GM12892 (cell line): ENCODE measurements at places on chromosomes 2 and 18.

DNA sequence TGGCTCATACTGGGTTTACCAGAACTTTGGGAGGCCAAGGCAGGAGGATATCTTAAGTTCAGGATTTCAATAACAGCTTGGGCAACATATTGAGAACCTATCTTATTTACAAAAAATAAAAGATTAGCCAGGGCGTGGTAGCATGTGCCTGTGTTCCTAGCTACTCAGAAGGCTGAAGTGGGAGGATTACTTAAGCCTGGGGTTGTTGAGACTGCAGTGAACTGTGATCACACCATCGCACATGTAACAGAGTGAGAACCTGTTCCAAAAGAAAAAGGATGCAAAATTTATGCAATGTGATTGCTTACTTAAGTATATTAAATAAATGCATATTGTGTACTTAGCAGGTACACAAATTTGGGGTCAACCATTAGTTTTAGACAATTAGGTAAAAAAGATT is 768.9 kb upstream of the CDH7 start:
- DNase-seq: no peak

- DNase-seq: no peak
Measured at GRCh38 chr2:150885236-150885635, 376.4 kb downstream of the RBM43 start.

DNA sequence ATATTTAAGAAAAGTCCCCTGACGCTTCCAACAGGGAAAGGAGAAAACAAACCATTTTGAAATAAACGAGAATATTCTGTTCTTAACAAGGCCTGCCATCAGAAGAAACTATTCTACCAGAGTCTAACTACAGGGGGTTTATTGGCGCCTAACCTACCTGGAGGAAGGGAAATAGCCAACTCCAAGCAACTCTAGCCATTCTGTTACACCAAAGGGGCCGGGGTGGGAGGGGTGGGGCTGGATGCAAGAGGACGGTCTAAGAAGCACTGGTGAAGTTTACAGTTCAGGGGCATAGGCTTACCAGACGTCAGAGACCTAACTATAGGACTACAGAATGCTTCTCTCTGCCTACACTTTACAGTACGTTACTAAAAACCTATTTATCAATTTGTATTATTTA is 60.5 kb upstream of the GALNT5 start:
- no peak for DNase-seq

DNA sequence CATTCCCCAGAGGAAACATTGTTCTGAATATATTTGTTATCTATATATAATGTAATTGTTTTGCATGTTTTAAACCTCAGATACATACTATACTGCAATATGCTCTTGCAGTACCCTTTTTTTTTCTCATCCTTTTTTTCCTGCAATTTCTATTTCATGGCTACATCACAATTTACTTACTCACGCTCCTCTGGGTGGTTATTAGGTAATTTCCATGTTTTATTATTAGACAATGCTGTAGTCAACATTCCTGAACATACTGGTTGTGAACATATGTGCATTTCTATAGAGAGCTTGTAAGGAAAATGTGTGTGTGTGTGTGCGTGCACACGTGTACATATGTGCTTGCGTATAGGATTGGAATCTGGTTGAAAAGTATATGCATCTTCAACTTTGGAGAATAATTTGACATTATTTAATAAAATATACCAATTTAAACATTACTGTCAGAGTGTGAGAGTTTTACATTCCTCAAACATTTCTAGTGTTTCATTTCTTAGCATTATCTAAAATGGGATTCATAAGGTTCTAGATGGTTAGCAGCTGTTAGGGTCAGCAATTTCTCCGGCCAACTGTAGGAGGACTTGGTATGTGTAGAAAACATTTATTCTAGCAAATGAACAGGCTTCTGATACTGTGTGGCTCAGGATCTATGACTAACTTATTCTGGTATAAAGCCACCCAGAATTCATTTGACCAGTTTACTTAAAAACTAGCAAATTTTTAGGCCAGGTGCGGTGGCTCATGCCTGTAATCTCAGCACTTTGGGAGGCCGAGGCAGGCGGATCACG is 22.4 kb downstream of the NCOA1 start:
- DNase-seq: no peak

GRCh38 chr2:18630541-18630940 is 41.2 kb upstream of the NT5C1B start:
- DNase-seq: no peak

DNA sequence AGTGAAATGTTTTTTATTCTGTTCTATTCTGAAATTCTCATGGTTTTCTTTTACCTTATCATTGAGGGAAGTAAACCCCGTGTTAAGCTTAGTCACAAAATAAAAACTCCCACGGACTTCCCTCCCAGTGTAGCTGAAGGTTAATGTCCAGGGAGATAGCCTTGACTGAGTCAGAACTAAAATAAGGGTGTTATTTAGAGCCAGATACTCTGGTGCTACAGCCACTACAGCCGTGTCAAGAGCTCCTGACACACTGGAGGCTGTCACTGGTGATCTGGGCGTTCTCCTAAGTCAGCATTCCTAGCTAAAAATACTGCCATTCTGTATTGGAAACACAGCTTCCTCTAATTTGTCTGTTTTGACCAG is 82.0 kb upstream of the RANBP2 start:
- DNase-seq: no peak

DNA sequence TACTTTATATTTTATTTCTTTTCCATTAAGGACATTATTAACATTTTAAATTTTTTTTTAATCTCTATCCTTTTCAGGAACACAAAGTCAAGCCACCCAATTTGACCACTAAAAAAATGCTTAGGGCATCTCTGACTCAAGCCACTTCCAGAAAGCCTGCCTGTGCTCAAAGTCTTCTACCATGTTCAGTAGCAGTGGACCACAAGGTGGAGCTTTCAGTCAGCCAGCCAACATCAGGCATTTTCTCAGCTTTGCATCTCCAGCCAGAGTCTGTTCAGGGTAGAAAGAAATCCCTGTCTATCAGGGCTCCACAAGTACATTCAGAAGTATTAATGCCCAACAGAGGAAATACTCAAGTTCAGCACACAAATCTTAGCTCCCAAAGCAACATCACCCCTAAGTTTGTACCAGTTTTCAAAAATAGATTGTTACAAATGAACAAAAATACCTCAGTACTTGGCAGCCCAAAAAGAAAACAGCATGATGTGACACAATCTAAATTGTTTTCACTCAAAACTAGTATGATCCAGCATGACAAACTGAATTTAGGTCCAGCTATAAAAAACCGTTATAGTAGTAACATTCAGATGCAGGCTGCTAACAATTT is 37.6 kb downstream of the C18orf63 start:
- no peak for DNase-seq

DNA sequence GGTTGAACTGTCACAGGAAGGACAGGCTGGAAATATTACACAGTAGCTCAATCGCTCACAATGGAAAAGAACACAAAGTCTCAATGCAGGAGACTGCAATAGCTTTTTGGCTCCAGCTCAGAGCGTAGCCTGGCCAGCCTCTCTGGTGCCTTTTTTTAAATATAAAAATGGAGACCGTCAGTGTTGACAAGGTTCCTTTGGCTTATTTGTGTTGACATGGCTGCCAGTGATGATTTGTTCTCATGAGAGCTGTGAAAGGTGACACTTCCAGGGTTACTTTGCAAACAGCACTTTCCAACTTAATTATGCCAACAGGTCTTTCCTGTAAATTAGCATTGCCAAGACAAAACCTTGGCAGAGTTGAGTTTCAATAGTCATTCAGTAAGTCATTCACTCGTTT is 70.8 kb downstream of the KCNE4 start:
- DNase-seq: no peak

GRCh38 chr2:72982219-72982618 is 64.9 kb downstream of the EMX1 start:
- no peak for DNase-seq

DNA sequence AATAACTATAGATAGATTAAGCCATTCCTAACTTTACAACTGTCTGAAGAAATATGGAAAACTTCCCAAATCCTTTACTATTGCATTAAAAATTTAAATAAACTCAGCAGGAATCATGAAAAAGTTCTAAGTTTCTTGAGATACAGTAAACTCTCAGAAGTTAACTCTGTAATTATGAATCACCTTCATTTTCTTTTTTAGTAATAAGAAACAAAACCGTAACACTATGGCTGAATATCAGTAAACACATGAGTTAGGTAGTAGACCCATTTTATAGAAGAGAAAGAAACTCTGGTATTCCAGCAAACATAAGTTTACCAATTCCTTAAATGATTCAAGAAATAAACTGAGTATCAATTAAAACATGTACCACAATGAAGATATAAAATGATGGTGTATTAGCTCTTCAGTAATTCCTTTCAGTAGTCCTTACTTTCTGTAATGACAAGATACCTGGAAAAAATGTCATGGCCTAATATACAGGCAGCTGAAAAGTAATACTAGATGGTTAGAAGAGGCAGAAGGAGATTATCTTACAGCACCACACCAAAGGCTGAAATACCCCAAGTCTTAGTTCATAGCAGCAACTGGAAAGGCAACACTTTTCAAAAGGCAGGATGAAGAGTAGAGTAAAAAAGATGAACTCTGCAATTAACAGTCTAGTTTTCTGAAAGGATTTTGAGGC is 11.5 kb downstream of the TRIP12 start:
- no peak for DNase-seq

GRCh38 chr2:128401680-128402079 is 83.0 kb upstream of the HS6ST1 start:
- DNase-seq: no peak

DNA sequence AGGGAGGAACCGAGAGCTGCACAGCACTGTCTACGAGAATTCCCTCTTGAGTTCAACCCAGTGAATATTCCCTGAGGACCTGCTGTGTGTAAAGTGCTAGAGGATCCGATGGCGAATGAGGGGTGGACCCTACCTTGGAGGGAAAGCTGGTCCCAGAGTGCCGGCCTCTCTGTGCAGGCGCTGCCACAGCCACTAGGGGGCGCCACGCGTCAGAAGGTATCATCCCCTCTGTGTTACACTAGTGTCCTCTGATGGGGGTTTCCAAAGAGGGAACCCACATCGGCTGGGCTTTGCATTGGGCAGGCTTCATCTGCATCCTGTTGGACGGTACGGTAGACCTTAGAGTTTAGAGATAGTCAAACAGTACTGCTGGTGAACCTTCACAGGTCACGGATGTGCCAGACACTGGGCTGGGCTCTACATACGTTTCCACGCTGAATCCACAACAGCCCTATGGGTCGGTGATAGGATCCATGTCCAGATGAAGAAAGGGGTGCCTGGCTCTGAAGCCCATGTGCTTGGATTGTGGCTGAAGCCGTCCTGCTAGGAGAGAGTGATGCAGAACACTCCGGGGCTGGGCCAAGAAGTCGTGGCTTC is 39.0 kb downstream of the COA5 start:
- peak; percentile 62 for DNase-seq

GRCh38 chr2:157443795-157444640 is at the start of gene CYTIP:
Gene CYTIP (minus strand): TSS chr2:157444089. CDS start chr2:157444020, 69 bp downstream.
- DNase-seq: no peak

- no peak for DNase-seq
Measured at GRCh38 chr2:147165697-147166382, 679.0 kb upstream of the ACVR2A start.

DNA sequence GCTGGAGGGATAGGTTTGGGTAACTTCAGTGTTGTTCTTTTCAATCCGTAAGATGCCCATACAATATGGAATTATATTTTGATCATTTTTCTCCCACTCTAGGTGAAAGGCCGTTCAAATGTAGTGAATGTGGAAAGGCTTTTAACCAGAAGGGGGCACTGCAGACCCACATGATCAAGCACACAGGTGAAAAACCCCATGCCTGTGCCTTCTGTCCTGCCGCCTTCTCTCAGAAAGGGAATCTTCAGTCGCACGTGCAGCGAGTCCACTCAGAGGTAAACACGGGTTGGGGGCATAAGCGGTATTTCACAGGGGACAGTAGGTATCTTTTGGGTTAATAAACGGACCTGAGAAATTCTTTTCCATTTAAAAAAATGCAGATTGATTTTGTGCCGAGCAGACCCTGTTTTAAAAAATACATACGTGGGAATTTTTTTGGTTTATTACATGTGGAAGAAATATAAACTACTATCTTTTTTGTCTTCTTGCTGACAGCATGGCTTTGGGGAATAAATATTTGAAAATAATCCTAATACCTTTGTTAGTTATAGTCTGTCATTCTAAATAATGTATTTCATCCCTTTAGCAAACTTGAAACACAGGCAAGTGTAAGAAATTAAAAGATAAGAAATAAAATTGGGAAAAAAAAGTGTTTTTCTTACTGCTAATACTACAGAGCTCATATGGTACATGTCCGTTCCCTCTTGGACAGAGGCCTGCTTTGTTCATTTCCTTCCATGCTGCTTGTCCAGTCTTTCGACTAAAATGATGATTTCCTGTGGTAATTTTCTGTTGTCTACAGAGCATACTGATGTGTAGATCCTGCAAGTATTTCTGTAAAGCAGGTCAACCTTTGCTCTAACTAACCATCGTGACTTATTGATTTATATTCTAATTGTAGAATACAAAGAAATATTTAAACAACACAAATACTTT is 53.3 kb downstream of the ZNF236 start:
- DNase-seq: no peak

DNA sequence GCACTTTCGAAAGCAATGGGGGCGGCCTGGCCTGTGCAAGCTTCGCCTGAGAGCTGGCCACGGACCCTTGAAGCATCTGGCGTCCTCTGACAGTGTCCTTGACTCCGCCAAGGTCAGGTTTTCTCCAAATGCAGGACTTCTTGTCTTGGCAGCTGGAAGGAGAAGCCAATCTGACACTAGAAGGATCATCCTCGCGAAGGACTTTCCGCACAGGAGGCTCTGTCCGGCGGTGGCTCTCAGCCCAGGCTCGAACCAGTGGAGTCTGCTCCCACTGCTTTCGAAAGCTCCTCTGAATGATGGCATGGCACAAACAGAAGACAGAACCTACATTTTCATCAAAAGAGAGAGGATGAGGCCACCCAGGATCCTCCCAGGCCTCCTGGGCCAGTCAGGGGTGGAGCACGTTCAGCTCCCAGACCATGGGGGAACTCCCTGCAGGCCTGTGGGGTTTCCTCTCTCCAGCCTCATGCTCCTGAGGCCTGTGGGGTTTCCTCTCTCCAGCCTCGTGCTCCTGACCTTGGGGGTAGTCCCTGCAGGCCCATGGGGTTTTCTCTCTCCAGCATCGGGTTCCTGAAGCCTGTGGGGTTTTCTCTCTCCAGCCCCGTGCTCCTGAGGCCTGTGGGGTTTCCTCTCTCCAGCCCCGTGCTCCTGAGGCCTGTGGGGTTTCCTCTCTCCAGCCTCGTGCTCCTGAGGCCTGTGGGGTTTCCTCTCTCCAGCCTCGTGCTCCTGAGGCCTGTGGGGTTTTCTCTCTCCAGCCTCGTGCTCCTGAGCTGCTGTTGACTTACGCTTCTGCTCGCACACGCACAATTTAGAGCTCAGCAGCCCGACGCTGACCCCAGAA is 396.5 kb upstream of the SALL3 start:
- no peak for DNase-seq

DNA sequence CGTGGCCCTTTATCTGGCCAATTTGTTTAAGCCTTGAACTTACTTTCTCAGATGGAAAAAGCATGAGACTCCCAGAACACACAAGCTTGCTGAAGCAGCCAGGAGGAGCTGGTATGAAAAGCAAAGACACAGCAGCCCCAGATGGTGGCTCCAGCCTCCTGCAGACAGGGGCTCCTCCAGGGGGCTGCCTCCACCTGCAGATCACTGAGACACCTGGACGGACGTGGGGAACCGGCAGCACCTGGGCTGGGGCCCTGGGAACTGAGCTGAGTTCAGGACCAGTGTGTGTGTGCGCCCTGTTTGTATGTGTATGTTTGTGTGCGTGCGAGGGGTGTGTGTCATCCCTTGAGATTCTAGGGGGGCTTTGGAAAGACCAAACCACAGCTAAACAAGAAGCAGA is 8.6 kb downstream of the CYS1 start:
- DNase-seq: no peak
